Posterior cingulate gyrus (tissue), 11 donors: ENCODE measurements at places on chromosomes 3 and 15.

- DNase-seq = no peak
Measured at GRCh38 chr3:41363830-41364523, 164.7 kb downstream of the CTNNB1 start.

GRCh38 chr15:93035953-93036810 lies 52.8 kb downstream of the RGMA start:
- DNase-seq = peak; percentile 67

- no peak for DNase-seq
Measured at GRCh38 chr3:195556390-195556789, 13.3 kb upstream of the PPP1R2 start.

DNA sequence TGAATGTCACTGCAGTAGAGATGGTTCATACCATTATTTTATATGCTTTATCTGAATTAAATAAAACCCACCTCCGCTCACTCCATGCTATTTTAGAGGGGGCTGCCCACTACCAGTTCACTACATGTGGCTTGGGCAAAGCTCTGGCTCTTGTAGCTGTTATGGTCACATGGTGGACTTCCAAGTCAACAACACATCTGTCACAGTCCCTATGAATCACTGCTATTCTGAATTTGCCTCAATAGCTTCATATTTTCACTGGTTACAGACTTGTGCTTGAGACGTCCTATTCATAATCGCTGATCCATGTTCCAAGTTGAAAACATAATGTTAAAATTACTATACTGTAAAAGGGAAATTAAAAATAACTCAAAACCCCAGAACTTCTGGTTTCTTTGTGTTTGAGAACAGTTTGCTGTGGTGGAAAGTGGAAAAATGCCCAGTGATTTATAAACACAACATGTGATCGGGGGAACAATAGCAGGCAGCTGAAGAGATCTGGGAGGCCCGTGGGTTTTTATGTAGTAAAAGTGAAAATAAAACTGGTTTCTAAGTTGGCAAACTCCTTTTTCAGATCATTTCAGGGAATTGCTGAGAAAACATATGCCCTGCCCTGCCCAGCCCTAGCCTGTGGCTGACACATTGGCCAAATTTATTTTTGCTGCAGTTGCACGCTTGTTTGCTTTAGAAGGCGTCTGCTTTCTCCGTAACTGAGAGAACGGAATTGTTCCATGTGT lies 128.8 kb upstream of the PRR23C start:
- DNase-seq = no peak

DNA sequence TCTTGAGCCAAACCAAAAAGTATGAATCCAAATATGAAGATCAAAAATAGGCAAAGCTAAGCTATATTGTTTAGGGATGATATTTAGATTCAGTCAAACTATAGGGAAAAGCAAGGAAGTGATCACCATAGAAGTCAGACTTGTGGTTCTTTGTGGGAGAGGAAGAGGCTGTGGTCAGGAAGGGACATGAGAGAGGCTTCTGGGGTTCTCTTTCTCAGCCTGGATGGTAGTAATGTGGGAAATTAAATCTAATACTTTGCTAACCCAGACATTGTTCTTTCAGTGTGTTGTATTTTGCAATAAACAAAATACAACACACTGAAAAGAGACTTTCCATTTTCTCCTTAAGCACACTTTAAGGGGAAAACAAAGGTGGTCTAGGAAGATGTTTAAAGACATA lies 3.1 kb downstream of the CX3CR1 start:
- no peak for DNase-seq

DNA sequence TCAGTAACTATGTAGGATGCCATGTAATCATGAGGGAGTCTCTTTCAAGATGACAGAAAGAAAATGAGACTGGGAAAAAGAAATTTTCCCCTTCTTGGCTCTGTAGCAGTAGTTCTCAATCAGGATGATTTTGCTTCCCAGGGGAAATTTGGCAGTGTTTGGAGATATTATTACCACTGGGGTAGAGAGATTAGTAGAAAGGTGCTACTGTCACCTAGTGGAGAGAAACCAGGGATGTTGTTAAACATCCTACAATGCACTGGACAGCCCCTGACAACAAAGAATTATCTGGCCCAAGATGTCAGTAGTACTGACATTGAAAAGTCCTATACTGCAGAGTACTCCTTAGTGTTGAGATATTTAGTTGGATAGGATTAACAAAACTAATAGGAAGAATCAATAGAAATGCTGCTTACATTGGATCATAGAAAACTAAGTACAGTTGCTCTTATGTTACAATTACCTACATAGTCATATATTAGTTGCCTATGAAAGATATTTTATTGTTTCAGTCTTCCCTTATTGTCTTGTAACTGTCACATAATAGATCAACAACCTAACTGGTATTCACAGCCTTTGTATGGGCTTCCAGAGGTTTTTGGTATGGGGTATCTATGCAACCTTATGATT lies 433.3 kb downstream of the RAP2B start:
- no peak for DNase-seq

GRCh38 chr3:32181796-32182195 lies 56.7 kb upstream of the CMTM8 start:
- no peak for DNase-seq

GRCh38 chr15:74038707-74039655 lies 43.4 kb downstream of the GOLGA6A start:
- no peak for DNase-seq

GRCh38 chr3:32448686-32449474 lies 53.8 kb downstream of the CMTM6 start:
- DNase-seq = no peak

DNA sequence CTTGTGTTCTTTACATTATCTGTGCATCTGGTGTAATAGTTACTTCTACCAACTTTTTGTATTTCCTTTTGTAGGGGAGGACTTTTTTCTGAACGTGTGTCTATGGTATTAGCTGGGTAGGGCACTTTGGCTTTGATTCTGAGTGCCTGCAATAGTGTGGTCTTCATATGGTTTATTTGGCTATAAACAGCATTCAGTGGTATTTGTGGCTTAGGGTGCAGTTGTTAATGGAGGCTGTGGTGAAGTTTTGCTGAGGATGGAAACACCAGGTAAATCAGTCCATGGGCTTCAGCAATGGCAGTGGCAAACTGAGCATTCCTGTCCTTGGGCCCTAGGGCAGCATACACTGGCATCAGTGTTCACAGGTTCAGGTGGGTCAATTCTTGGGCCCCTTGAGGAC lies 230.6 kb upstream of the CTNNB1 start:
- no peak for DNase-seq

GRCh38 chr3:165206454-165207266 lies 10.5 kb upstream of the SLITRK3 start:
- peak; percentile 97 for DNase-seq

GRCh38 chr3:195385526-195385925 lies 57.3 kb downstream of the ACAP2 start:
- no peak for DNase-seq

- no peak for DNase-seq
Measured at GRCh38 chr3:77456906-77457305, 417.0 kb downstream of the ROBO2 start.

- peak; percentile 26 for DNase-seq
Measured at GRCh38 chr3:119240101-119240590, 532 bp downstream of the B4GALT4 start.

DNA sequence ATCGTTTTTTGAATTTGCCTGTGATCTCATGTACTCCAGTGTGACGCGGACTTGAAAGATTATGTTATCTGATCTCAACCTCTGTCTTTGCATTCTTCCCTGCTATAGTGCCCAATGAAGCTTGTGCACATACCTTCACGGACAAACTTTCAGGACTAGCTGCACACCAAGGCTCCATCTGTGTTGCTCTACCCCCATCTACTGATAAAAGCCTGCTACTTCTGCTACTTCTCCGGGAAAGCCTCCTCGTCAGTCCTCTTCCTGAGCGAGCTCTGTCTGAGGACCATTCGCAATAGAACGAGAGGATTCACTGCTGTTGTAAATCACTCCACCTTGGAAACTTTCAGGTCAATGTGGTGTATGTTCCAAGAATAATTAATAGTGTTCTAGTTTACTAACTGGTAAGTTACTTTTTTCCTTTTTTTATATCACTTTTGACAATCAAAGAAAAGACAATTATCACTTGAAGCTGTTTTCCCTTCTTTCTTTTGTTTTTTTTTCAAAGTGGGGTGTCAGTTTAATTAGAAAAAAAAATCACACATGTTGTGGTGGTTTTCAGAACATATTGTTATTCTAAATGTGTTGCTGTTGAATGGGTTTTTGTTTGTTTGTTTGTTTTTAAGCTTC lies 217.6 kb downstream of the ARRDC4 start:
- DNase-seq = no peak

- peak; percentile 35 for DNase-seq
Measured at GRCh38 chr3:74614107-74614967, at the start of gene CNTN3. TSS of gene CNTN3 (minus strand) at chr3:74614659. CDS start at chr3:74521112, 93,547 bp downstream.

GRCh38 chr15:76973362-76973743 lies 21.6 kb upstream of the PSTPIP1 start:
- peak; percentile 95 for DNase-seq

DNA sequence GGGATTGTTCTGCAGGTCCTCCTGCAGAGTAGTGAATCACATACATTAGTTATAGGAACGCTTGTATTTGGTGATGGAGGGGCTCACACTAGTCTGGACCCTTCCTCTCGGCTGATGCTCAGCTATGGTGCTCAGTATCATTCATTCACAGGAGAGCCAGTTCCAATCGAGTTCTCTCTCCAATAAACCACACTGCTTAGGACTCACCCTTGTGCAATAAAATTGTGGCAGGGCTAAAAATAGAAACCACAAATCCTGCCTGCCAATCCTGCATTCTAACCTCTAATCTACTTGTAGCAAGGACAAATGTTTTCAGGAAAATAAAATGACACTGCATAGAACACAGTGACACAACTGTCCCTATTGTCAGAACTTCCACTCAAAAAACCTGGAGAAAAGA lies 138.4 kb upstream of the TBL1XR1 start:
- no peak for DNase-seq

- no peak for DNase-seq
Measured at GRCh38 chr3:53077476-53078220, 31.8 kb upstream of the SFMBT1 start.

GRCh38 chr3:111200027-111200426 lies 128.4 kb downstream of the NECTIN3 start:
- no peak for DNase-seq

DNA sequence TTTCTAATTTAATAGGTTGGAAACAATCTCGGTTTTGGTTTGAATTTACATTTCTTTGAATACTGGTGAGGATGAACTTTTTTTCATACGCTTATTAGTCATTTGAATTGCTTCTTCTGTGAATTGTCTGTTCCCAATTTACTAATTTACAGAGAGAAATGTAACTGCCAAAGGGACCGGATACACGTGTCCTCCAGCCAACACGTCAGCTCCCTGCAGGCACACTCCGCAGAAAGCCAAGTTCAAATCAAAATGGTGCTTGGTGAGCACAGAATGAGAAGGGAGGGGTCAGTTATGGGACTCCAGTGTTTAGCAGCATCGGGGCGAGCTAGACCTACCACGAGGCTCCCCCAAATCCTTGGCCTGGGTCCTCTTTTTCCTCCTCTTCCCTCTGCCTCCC lies 10.8 kb upstream of the TSEN2 start:
- no peak for DNase-seq

DNA sequence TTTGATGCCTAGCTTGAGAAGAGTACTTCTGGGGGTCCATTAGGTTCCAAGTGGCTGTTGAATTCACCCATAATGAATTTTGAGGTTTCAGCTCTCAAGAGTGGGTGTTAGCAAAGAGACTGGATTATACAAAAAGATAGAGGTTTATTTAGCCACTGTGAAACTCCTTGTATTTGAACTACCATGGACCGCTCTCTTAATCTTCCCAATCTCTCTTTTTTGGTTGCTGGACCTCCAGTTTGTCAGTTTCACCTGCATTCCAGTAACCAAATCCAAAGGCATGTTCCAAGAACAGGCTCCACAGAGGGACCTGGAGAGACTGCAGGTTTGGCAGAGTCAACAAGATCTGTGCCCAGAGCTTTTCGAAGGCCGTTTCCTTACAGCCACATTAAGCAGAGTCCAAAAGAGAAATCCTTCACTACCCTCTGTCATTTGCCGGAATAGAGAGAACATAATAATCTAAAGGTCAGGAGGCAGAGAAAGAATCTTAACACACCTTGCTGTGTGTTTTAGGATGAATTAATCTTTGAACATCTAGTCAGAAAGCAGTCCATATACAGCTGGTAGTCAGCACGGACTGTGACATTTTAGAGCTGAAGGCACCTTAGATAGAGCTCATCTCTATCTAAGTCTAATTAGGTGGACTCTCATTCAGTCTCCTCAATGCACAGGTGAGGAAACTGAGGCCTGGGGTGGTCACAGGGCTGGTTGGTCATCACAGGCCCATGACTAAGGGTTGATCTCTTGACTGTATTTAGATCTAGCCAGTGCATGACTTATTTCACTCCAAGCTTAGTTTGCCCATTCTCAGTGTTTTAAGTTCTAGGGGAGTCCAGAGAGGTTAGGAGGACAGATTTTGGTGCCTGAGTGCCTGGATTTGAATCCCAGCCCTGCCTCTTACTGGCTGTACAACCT lies 1.3 kb downstream of the ABHD2 start:
- no peak for DNase-seq

DNA sequence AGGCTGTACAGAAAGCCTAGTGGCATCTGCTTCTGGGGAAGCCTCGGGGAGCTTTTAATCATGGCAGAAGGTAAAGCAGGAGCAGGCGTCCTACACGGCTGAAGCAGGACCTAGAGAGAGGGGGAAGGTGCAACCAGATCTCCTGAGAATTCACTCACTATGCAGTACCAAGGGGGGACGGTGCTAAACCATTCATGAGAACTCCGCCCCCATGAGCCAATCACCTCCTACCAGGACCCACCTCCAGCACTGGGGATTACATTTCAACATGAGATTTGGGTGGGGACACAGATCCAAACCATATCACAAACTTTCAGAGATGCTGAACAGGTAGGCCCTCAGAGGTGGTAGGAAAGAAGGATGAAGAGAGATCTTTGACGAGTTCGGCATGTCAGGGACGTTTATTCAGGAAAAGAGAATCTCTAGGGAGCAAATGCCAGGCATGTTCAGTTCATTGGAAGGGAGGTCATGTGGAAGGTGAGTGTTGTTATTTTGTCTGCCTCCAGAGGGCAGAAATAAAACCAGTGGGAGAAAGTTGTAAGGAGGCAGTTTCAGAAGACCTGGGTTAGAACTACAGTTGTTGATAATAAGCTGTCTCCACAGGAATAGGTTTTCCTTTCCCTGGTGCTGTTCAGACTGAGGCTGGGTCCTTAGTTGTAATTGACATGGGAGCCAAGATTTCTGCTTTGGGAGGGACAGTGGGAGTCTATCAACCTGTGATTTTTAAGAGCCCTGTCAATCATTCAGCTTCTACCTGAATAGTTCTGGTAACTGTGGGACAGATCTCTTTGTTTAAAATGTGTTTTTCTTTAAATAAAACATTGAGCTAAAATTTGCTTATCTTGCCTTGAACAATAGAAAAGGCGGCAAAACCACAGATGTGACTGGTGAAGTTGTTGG lies 4.3 kb upstream of the FNDC3B start:
- no peak for DNase-seq

GRCh38 chr15:53549697-53550305 lies 209.7 kb downstream of the WDR72 start:
- no peak for DNase-seq

- no peak for DNase-seq
Measured at GRCh38 chr3:95810462-95810861, 1003.9 kb upstream of the EPHA6 start.

DNA sequence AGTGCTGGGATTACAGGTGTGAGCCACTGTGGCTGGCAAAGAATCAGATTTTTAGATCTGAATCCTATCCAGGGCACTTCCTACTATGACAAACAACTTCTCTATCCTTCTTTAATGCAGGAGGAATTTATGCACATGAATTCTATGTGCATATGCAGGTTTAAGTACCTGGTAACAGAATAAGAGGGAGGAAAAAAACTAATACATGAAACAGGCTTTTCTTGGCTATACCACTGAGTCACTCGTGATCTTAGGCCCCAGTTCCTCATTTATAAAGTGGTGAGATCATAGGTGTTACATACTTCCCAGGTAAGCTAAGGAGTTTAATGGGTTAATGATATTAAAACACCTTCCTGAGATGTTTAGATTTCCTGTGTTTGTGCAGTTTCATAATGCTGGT lies 108.2 kb downstream of the TP63 start:
- DNase-seq = no peak
